ENCODE measurements at places on chromosomes 11 and 22.

DNA sequence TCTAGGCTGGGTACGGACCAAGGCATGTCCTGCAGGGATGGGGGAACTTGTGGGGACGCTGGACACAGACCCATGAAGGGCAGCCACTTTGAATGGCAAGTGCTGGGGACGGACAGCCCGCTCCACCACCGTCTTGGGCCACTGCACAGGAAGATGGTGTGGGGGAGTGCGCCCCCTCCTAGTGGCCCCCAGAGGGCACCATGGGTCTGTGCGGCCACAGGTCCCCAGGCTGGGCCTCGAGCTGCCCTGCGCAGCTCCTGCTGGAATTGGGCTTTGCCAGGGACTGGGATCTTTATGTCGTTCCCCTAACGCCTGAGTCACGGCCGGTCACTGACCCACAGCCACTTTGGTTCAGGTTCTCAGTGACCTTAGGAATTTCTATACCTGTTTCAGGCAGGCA, 44.4 kb downstream of the NAT10 start:
- no peak for DNase-seq

DNA sequence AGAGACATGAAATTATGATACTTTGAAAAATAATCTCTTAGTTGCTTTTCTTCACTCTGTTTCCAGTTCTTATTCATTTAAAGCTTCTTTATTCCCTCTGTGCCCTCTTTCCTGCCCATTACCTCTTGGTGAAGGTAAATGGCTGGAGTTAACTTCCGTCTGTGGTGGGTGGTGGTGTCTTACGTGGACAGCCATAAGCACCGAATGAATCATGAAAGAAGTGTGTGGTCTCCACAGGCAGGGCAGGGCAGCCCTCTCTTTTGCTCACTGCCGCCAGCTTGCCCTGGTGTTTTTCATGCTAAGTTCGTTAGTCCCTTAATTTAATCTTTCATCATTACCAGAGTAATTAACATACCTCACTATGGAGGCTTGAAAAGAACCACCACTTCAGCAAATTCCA, 98.7 kb upstream of the SORL1-AS1 start:
- DNase-seq, result no peak

GRCh38 chr11:76656050-76656531, 14.5 kb downstream of the LRRC32 start:
- no peak for DNase-seq

DNA sequence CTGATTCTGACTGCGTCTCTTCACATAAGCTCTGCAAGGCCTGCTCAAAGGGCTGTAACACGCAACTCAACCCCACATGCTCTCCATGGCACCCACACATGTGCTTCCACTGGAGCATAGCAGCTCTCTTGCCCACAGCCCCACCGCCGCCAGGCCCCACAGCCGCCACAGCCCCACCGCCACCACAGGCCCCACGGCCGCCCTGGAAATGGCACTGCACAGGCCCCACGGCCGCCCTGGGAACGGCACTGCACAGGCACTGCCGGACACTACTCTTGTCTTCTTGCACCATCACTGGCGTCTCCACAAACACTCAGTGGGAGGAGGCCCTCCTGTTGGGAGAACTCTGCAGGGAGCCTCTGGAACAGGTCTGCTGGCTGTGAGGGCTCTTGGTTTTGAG, 8.6 kb downstream of the MOB2 start:
- no peak for DNase-seq

DNA sequence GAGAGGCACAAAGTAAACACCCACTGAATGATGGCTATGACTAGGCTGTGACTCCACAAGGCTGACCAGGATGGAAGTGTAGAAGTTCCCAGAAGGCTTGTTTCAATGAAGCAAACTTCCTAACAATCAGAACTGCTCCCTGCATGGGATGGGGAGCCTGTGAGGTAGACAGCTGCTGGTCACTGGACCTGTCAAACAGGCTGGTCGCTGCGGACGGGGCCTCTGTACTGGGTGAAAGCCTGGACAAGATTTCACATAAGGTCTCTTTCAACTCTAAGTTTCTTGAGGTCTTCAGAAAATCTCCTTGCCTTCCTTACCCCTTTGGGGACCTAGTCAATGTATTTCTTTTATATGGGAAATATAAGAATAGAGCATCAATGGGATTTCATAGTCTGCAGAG, 438.2 kb downstream of the BUD13 start:
- DNase-seq, result no peak

- DNase-seq, result no peak
Measured at GRCh38 chr11:92917927-92918326, 51.5 kb upstream of the MTNR1B start.

DNA sequence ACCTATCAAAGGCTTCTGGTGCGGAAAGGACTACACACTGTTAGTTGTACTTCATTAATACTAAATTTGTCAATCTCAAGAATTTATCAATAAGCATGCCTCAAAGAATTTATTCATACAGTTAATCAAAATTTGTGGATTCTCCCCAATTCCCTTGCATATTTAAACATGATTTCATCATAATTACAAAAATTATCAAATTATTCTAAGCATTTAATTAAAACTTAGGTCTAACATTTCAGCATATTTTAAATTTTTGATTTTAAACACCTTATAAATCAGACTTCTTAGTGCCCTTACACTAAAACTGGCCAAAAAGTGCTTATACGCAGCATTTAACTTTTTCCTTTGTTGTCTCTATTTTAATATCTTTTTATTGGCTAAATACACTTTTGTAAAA, 13.8 kb upstream of the SERPIND1 start:
- no peak for DNase-seq

DNA sequence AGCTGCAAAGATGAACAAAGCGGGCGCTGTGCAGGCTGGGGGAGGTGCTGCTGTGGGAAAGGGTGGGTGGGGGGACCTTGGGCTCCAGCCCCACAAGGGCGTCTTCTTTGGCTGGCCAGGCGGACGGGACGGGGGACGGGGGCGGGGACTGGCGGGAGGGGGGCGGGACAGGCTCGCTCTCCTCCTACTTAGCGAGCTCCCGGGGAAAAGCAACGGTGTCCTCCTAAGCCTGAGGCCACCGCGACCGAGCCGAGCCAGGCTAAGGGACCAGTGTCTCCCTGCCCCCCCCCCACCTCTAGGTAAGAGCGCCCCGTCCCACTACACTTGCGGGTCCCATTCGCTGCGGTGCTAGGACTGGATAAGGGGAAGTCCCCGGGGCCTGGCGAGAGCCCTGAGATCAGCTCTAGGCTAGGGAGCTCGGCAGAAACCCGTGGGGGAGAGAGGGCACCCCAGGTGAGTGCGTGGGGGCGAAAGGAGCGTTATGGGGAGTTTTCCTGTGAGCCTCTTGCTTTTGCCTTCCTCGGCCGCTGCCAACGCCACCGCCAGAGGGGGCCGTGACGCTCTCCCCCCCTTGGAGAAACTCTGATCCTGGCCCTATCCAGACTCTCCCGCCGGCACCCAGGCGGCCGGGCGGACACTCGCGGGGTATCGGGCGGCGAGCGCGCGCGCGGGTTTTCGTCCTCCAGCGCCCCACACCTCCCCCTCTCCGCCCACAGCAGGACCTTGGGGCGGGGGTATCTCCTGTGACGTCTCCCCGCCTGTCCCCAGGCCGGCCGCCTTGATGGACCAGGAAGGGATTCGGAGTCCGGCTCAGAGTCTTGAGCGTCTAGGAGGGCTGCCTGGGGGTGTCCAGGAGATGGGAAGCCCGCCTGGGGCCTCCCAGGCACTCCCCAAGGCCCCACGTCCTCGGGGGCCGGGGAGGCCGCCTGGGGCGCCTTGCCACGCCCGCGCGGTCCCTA, at the start of gene PHLDB1:
Gene PHLDB1, plus strand, starts transcription at position 215 of the 959 bp plus-strand sequence. CDS start 6,222 bp downstream, outside the sequence.
- DNase-seq, result peak; percentile 85

DNA sequence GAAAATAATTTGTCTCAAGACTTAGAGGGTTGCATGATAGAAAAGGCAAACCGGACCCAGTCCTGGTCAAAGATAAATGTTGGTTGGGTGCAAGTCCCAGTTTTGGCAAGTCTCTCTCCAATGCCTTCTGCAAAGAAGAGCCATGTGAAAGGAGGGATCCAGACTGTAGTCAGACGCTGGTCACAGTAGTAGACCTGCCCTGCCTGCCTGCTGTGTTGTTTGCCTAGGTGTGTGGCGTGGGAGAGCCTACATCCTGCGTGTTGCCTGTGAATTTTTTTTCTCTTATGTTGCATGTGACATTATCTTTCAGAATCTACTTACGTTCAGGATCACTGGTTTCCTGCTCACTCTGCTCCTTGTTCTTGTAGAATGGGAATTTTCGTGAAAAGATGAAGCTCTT, 197.6 kb upstream of the CCDC90B start:
- no peak for DNase-seq

- no peak for DNase-seq
Measured at GRCh38 chr11:63761931-63762653, 6.5 kb downstream of the ZFTA start.

GRCh38 chr11:62202910-62203309, 5.6 kb upstream of the SCGB2A1 start:
- DNase-seq, result no peak

GRCh38 chr11:75789521-75789920, 20.9 kb downstream of the DGAT2 start:
- DNase-seq, result no peak

- no peak for DNase-seq
Measured at GRCh38 chr11:12784445-12784844, 110.2 kb downstream of the TEAD1 start.
